ENCODE measurements at places on chromosomes 16 and 17.

DNA sequence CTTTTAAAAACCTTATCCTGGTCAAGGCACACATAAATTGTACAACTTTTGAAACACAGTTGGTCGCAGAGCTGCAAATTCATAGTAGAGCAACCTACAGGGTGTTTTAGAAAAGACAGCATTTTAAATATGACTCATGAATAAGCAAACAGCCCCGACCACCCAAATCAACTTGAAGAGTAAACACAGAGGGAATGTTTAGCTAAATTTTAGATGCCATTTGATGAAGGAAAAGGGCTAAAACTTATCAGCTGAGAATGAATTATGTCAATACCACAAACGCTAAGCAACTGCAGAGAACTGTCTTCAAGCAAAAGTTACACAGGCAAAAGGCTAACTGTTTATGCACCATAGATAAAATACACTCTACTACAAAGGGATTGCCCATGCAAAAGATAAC lies 427.5 kb upstream of the PSMD7 start:
- DNase-seq, result no peak

DNA sequence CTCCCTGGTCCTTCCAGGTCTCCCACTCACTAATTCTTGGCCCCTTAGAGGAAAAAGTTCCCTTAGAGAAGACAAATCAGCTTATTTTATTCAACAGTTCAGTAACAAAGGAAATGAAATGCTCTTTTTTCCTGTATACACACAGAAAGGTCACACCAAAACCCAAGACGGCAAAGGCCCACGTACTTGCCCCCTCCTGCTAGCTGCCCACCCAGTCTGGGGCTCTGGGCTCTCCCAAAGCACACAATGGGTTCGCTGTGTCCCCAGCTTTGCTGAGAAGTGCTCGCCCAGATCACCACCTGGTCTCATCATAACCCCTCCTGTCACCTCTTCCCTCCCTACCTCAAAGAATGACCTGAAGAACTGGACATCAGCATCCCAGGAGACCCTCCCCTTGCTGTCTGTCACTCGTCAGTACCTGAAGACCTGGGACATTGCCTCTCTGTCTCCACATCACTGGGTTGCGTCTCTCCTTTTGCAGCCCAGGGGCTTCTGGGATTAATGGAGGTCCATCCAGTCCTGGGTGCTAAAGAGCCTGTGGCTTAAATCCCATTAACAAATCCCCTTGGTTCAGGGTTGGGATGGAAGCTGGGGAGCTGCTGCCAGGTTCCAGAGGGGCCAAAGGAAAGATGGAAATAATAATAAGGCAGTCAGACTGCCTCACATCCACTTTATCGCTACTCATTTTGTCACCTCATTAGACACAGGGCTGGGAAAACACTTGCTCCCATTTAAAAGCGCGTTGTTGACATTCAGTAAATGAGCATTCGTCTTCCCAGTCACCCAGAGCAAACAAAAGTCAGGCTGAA lies 3.3 kb downstream of the SLC6A4 start:
- DNase-seq, result no peak

DNA sequence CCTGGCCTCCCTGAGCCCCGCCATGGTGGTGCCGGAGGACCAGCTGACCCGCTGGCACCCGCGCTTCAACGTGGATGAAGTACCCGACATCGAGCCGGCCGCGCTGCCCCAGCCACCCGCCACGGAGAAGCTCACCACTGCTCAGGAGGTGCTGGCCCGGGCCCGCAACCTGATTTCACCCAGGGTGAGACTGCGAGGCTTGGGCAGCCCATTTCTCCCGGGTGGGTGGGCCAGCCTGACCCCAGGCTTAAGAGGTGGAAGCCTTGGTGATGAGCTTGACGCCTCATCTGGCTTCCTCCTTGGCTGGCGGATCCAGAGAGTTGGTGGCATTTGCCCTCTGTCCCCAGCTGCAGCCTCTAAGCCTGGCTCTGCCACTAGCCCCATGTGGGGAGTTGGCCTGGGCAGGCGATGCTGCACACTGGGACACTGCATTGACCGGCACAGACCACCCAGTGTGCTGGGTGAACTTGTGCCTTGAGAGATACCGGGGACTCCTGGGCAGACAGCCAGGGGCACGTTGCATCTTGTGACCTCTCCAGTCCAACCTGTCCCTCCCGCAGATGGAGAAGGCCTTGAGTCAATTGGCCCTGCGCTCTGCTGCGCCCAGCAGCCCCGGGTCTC lies 3.0 kb downstream of the CDT1 start:
- no peak for DNase-seq

DNA sequence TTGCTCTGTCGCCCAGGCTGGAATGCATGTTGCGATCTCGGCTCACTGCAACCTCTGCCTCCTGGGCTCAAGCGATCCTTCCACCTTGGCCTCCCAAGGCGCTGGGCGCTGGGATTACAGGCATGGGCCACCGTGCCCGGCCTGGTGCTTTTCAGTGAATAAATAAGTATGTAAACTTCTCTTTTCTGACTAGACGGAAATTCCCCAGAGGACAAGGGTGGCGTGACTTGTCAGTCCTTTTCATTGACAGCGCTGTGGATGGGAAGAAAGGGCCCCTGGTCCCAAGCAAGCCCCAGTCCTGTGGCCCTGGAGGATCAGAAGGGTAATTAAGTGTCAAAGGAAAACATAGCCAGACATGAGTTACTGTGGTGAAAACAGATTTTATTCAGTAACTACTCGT lies 9.6 kb upstream of the SPN start:
- DNase-seq, result no peak

DNA sequence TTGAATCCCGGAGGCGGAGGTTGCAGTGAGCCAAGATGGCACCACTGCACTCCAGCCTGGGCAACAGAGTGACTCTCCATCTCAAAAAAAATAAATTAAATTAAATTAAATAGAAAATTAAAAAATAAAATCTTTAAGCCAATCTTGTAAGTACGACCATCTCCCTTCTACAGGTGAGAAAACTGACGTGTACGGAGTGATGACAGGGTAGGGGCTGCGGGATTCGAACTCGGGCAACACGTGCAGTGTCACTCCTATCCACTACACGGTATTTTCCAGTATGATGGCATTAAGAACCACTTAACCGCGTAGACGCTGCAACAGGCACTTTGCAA lies 762 bp downstream of the WDR59 start:
- no peak for DNase-seq

GRCh38 chr16:2428051-2428783 lies 1.0 kb upstream of the CCNF start:
- no peak for DNase-seq

- no peak for DNase-seq
Measured at GRCh38 chr16:68446681-68447652, 1.3 kb downstream of the SMPD3 start.

- no peak for DNase-seq
Measured at GRCh38 chr16:11136600-11136999, 119.4 kb downstream of the SOCS1 start.

- no peak for DNase-seq
Measured at GRCh38 chr17:46815474-46816353, 2.8 kb downstream of the WNT3 start.

DNA sequence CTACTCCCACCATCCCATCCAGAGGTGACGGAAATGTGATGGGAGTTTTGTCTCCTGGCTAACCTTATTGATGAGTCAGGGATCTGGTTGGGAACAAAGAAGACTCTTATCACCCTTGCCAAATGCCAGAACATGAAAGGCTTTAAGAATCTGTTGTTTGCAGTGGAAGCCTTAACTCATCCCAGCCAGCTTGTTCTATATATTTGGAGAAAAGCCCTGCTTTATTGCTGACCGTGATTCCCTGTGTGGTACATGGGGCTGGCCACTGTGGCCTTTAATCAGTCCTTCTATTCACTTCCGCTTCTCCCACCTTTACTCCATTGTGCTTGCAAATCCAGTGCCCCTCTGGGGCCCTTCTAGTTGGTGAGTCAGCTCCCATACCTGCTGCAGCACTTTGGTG lies 156.6 kb downstream of the PHKB start:
- DNase-seq, result no peak

- no peak for DNase-seq
Measured at GRCh38 chr17:51371732-51372151, 111.4 kb downstream of the UTP18 start.

GRCh38 chr17:39473310-39473709 lies 12.0 kb downstream of the CDK12 start:
- no peak for DNase-seq

GRCh38 chr17:4586043-4586442 lies 1.7 kb downstream of the SMTNL2 start:
- no peak for DNase-seq

GRCh38 chr16:84518804-84519341 lies 14.4 kb upstream of the MEAK7 start:
- DNase-seq, result no peak

DNA sequence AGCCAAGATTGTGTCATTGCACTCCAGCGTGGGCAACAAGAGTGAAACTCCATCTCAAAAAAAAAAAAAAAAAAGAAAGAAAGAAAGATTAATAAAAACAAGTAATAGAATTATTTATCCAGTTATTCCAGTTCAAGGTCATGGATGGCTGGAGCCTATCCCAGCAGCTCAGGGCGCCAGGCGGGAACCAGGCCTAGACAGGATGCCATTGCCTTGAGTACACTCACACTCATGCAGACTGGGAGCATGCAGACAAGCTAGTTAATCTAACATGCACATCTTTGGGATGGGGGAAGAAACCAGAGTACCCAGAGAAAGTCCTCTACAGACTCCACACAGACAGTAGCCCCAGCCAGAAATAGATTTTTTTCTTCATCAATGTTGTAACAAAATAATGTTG lies 17.9 kb downstream of the PDP2 start:
- no peak for DNase-seq

DNA sequence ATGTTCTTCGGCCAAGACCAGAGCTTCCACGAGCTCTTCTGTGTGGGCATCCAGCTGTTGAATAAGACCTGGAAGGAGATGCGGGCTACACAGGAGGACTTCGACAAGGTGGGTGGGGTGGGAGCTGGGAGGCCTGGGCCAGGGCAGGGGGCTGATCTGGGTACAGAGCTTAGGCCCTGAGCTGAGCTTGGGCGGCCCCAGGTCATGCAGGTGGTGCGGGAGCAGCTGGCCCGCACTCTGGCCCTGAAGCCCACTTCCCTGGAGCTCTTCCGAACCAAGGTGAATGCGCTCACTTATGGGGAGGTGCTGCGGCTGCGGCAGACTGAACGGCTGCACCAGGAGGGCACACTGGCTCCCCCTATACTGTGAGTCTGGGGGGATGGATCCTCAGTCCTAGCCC lies 3.5 kb downstream of the ELMO3 start:
- no peak for DNase-seq
